Cardiac muscle cell (in vitro differentiated cells and primary cell): ENCODE measurements at places on chromosomes 7 and 10. TPM values are rescaled to one million over a fixed set of nuclear protein-coding genes. Genes with fewer than 3 reads are reported as not detected.

DNA sequence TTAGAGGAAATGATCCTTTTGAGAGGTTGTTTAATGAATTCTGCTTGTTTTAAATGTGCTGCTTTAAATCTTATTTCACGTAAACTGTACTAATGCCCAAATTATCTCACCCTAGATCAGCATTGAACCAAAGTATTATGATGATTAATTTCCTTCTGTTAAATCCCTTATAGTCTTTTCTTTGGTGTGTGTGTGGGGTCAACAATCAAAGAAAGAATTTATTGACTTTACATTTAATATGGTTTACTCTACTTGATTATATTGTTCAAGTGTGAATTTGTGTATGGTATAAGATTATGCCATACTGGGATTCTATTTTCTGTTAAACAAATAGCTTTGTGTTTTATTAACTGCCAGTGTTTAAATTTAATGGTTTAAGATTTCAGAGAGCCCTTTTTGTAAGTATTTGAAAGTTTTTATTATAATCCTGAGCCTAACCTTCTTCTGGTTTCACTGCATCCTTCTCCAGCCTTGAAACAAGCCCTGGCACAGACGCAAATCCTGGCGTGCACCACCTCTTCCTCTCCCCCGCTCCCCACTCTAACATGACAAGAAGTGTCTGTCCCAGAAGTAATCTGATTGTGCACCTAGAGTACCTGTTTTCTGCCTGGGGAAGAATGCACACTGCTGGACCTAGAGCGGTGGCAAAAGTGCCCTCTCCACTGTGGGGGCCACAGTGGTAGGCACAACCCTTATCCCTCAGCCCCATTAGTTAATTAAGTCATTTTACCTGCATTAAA is 70.6 kb downstream of the KAT6B start:
- peaks cover 13% of the 10 kb centered on the region for H3K4me1 ChIP-seq
- DNase-seq = no peak
- no peaks in the 10 kb centered on the region for H3K36me3 ChIP-seq
- H3K27ac ChIP-seq = no peak overlapping the region

DNA sequence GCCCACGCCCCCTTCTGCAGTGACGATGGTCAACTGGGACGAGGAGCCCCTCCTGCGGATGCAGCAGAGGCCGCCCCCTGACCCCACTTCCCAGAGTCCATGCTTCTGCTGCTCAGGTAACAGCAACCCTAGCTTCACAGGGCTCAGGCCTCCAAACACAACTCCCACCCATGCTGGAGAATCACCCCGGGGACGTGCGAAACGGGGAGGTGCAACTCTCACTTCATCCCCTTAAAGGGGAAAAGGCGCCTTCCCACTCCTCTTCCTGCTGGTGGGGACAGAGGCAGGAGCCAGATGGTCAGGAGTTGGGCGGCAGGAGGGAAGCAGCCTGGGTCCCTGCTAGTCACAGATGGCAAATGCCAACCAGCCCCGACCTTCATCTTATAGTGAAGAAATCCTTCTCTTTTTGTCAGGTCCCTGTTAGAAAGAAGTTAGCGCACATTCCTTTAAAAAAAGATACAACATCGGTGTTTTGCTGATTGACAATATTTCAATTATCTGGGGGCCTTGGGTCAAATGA is 155.4 kb downstream of the DIP2C start:
- no peak overlapping the region for H3K4me3 ChIP-seq
- H3K4me1 ChIP-seq = no peaks in the 10 kb centered on the region
- no peaks in the 10 kb centered on the region for H3K27me3 ChIP-seq
- H3K27ac ChIP-seq = no peak overlapping the region

DNA sequence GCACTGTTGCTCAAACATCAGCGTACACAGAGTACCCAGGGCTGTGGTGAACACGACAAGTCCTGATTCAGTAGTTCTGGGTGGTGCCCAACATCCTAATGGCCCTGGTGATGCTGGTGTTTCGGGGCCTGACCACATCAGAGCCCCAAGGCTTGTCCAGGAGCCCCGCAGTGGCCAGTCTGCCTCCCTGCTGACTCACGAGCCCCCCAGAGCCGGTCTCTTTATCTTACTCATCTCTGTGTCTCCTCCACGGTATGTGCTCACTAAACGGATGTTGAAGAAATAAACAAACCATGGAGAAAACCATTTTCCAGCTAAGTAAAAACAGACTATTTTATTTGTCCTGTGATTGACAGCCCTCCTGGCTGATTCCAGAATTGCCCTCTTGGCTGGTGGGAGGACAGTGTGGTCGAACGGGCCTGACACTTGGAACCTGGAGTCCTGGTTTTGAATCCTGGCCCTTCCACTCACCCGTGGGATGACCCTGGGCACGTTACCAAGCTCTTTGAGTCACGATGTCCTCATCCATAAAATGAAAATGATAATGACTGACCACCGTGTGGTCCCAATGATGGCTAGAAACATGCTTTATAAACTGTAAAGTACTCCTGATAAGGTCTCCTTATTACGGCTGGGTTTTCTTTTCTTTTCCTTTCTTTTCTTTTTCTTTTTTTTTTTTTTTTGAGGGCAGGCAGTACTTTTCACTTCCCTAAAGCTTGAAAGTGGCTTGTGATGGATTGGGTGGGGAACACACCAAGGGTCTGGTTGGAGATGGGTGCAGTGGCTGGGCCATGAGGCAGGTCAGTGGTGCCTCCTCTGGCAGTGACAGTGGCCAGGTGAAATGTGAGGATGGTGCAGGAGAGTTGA is 5.7 kb downstream of the HIP1 start:
- no peak overlapping the region for H3K4me3 ChIP-seq
- H3K4me1 ChIP-seq = peaks cover 9% of the 10 kb centered on the region
- DNase-seq = peak; percentile 73
- no peaks in the 10 kb centered on the region for H3K27me3 ChIP-seq

- no peaks in the 10 kb centered on the region for H3K27me3 ChIP-seq
- no peak for DNase-seq
- no peaks in the 10 kb centered on the region for H3K36me3 ChIP-seq
- no peak overlapping the region for H3K4me3 ChIP-seq
Measured at GRCh38 chr10:34198953-34199352, 616.1 kb downstream of the PARD3 start.

- DNase-seq = no peak
- no peaks in the 10 kb centered on the region for H3K4me1 ChIP-seq
- H3K4me3 ChIP-seq = no peak overlapping the region
Measured at GRCh38 chr10:124138195-124138882, 44.9 kb upstream of the CHST15 start.

GRCh38 chr7:108178398-108178797 is 48.2 kb upstream of the LAMB4 start:
- peaks cover 5% of the 10 kb centered on the region for H3K4me1 ChIP-seq
- DNase-seq = no peak
- no peak overlapping the region for H3K4me3 ChIP-seq
- no peaks in the 10 kb centered on the region for H3K27me3 ChIP-seq
- no peak overlapping the region for H3K27ac ChIP-seq

DNA sequence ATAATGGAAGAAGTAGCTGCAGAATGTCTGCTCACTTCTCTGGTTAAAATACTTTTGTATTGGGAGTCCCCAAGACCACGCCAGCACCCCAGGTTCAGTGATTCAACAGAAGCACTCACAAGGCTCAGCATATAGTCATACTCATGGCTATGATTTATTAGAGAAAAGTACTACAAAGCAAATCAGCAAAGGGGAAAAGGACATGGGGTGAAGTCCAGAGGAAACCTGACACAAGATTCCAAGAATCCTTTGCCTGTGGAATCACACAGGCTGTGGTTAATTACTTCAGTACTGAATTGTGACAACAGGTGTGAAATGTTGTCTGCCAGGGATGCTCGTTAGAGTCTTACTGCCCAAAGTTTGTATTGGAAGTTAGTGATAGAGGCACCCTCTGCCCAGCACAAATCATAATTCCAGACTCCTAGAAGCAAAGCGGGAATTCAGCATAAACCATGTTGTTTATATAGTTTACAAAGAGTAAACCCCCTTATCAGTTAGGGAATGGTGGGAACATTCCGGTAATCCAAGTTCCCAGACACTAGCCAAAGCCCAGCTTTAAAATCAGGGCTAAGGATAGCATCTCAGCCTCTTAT is 79.4 kb downstream of the HYCC1 start:
- no peak overlapping the region for H3K4me3 ChIP-seq
- H3K4me1 ChIP-seq = no peaks in the 10 kb centered on the region
- H3K27me3 ChIP-seq = no peaks in the 10 kb centered on the region
- H3K36me3 ChIP-seq = no peaks in the 10 kb centered on the region
- H3K27ac ChIP-seq = no peak overlapping the region

DNA sequence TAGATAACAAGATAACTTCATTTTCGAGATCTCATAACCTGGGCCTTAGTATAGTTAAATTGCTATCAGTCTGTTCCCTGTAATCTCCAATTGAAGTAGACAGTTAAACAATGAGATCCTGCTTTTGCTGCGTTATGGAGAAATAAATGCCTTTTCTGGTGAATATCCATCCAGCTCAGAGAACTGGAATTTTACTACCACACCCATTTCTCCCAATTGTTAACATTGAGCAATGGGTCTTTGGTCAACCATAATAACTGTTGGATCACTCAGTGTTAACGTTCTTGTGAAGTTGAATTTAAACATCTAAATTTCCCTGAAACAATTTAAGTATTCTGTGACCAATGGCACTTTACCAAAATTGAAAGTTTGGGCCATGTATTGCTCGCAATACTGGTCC is 3.0 kb downstream of the CALU start:
- peaks cover 13% of the 10 kb centered on the region for H3K4me1 ChIP-seq
- no peak for DNase-seq
- no peak overlapping the region for H3K27ac ChIP-seq
- H3K27me3 ChIP-seq = no peaks in the 10 kb centered on the region

DNA sequence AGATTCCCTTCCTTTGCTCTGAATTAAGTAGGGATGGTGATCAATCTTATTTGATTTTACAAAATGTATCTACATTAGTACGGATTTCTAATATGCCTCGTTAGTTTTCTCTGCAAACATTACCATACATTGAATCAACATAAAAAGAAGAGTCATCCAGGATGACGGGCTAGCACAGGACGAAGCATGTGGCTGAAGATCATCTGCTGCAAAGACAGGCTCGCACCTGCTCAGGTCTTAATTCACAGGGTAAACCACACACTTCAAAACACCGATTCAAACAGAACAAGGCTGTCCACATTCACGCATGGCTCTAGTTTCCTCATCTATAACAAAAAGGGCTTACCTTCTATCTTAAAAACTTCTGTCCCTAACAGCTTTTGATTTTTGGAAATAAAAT is 323.0 kb downstream of the PARD3 start:
- H3K27me3 ChIP-seq = no peaks in the 10 kb centered on the region
- no peak overlapping the region for H3K4me3 ChIP-seq
- no peak for DNase-seq
- H3K36me3 ChIP-seq = no peaks in the 10 kb centered on the region
- H3K27ac ChIP-seq = no peak overlapping the region

- no peak for DNase-seq
- peaks cover 33% of the 10 kb centered on the region for H3K36me3 ChIP-seq
- H3K27me3 ChIP-seq = no peaks in the 10 kb centered on the region
Measured at GRCh38 chr10:100349087-100349486, 2.1 kb downstream of the SCD start.

DNA sequence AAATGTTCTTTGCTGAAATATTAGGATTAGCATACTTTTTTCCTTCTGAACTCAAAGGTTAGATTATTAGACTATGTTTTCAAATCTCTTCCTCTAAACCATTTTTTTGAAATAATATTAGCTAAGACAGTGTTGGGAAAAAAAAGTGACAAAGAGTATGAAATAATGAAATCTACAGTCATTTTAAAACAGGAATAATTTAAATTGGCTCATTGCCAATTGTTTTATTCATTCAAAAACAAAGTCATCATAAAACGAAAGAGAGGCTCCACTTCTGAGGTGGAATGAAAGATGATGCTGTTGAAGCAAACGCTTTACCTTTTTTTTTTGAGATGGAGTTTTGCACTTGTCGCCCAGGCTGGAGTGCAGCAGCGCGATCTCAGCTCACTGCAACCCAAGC is 51.2 kb downstream of the RNF32 start:
- no peak for DNase-seq
- no peak overlapping the region for H3K4me3 ChIP-seq

GRCh38 chr7:98075801-98076200 is 30.9 kb upstream of the LMTK2 start:
- no peaks in the 10 kb centered on the region for H3K36me3 ChIP-seq
- no peak for DNase-seq
- H3K4me1 ChIP-seq = peaks cover 12% of the 10 kb centered on the region
- H3K27me3 ChIP-seq = no peaks in the 10 kb centered on the region

GRCh38 chr7:129721068-129721467 is 109.5 kb downstream of the NRF1 start:
- no peaks in the 10 kb centered on the region for H3K4me1 ChIP-seq
- peaks cover 12% of the 10 kb centered on the region for H3K36me3 ChIP-seq
- no peak overlapping the region for H3K27ac ChIP-seq
- DNase-seq = no peak
- no peak overlapping the region for H3K4me3 ChIP-seq

DNA sequence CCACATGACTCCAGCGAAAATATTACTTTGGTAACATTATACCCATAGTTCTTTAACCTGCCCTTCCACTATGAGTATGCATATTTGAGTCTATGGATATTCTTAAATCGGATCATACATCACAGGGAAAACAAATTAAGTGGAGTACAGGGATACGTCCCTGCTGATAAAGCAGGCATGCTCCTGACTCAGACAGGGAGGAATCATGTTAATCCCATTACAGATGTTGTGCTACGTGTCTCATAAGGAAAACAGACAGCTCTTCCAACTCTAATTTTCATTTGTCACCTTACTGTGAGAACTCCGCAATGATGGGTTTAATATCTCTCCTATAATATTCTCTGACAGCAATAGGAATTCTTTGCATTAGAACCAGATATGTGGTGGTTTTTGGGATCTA is 469.5 kb upstream of the POM121L12 start:
- no peak overlapping the region for H3K27ac ChIP-seq
- no peak for DNase-seq
- no peaks in the 10 kb centered on the region for H3K36me3 ChIP-seq
- no peaks in the 10 kb centered on the region for H3K4me1 ChIP-seq
- no peak overlapping the region for H3K4me3 ChIP-seq

GRCh38 chr7:151900986-151901621 is 24.2 kb upstream of the PRKAG2 start:
- no peak overlapping the region for H3K4me3 ChIP-seq
- no peaks in the 10 kb centered on the region for H3K27me3 ChIP-seq
- no peaks in the 10 kb centered on the region for H3K36me3 ChIP-seq
- DNase-seq = no peak
- H3K4me1 ChIP-seq = no peaks in the 10 kb centered on the region
- H3K27ac ChIP-seq = no peak overlapping the region

- H3K27me3 ChIP-seq = no peaks in the 10 kb centered on the region
- no peak for DNase-seq
- no peak overlapping the region for H3K4me3 ChIP-seq
- no peaks in the 10 kb centered on the region for H3K4me1 ChIP-seq
- no peaks in the 10 kb centered on the region for H3K36me3 ChIP-seq
Measured at GRCh38 chr7:71342202-71342601, 210.3 kb downstream of the GALNT17 start.

STEAP2 gene
- total RNA-seq = 2.9 and 3.4 TPM in 2 replicates

RET gene
- 0.07 and 0.09 TPM in 2 replicates for total RNA-seq

TMEM130 gene
- 0.54 TPM in 1 of 2 replicates, not detected in the other for total RNA-seq

EPHB6 gene
- total RNA-seq = 11.2 and 27.7 TPM in 2 replicates
